ENCODE measurements at places on chromosomes 7 and 10.

DNA sequence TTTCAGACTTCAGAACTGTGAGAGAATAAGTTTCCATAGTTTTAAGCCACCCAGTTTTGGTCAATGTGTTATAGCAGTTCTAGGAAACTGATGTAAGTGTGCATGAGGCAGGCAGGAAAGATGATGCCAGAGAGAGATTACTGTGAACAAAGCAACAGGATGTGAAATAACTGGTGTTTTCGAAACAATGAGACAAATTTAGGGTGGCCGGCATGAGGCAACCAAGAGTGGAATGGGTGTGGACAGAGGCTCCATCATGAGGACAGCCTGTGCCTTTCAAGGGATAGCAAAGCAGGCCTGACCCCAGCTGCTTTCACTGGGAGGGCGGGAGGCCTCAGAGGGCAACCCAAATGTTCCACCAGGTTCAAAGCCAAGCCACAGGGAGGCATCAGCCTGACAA, 67.3 kb upstream of the UCN3 start:
- DNase-seq, result no peak

- DNase-seq, result no peak
These were observed 28.2 kb downstream of the AP5Z1 start for GRCh38 chr7:4803397-4804241.

GRCh38 chr7:19811386-19811785, 38.0 kb upstream of the TMEM196 start:
- no peak for DNase-seq

- no peak for DNase-seq
These were observed 109.8 kb upstream of the NOBOX start for GRCh38 chr7:144513334-144513733.

GRCh38 chr7:149145031-149145845, 2.0 kb upstream of the ZNF398 start:
- no peak for DNase-seq

DNA sequence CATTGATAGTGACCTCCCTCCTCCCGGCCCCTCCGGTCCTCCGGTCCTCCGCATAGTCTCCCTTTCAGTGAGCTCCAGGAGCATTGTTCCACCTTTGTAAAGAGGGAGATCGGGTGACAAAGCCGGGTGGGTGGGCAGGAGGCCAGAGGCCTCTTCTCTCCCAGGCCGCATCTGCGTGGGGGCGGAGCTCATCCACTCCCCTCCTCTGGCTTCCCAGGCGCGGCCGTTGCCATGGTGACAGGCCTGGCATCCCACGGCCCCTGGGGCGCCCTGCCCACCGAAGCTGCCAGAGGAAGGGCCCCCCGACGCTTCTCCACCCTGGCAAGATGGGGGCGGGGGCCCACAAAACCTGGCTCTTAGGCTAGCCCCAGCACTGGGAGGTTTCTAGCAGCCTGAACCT, 4.4 kb upstream of the FZD9 start:
- DNase-seq, result no peak

- DNase-seq, result peak; percentile 39
These were observed 21.5 kb downstream of the SH3PXD2A start for GRCh38 chr10:103833731-103834365.

- no peak for DNase-seq
These were observed 3.3 kb downstream of the GRID1 start for GRCh38 chr10:86363184-86363832.

DNA sequence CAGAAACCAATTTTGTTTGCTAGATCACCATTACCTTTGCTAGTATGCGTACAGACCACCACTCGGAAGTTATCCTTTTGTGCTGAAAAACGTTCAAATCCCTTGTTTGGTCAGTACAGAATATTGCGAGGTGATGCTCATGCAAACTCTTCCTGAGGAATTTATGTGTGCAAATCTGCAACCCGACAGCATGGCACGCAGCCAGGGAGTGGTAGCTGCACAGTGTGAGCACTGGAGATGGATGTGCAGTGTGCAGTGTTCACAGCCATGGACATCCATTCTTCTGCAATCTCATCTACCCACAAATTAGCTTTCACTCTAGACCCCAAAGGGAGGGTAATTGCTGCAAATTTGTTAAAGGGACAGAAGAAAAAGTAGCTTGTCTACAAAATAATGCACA, 72.2 kb downstream of the CACUL1 start:
- no peak for DNase-seq

- DNase-seq, result no peak
These were observed 28.6 kb upstream of the VAX1 start for GRCh38 chr10:117166418-117167345.

DNA sequence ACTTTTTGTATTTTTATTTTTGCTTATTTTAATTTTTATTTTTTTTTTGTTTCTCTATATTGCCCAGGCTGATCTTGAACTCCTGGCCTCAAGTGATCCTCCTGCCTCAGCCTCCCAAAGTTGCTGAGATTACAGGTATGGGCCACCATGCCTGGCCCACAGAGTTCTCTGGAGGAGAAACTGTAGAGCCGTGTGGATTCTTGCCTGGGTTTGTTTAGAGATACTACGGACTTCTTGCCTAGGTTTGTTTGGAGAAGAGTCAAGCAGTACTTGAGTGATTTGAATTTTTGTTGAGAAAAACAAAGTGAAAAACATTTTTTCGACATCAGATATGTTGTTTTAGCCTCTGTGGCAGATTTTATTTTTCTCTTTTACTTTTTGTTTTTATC, 99.0 kb downstream of the CAMK1D start:
- DNase-seq, result no peak

- DNase-seq, result no peak
These were observed 5.7 kb downstream of the PANK1 start for GRCh38 chr10:89639326-89639725.

GRCh38 chr10:13139676-13140075, 21.7 kb upstream of the MCM10 start:
- no peak for DNase-seq

DNA sequence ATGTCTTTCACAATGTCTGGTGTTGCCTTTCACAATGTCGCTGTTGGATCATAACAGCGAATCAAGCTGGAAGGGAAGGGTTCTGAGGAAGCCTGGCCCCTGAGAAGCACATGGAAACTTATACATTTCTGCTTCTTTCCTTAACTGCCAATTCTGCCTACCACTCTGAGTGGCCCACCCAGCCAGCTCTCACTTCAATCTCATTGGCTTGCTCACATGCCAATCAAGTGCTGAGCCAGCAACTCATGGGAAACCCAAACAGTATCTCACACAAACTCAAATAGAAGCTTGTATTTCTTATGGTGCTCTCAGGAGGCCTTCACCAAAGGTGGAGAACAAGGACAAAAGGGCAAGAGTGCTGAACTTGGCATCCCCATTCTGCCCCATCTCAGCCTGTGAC, 117.4 kb upstream of the GPR26 start:
- DNase-seq, result no peak

DNA sequence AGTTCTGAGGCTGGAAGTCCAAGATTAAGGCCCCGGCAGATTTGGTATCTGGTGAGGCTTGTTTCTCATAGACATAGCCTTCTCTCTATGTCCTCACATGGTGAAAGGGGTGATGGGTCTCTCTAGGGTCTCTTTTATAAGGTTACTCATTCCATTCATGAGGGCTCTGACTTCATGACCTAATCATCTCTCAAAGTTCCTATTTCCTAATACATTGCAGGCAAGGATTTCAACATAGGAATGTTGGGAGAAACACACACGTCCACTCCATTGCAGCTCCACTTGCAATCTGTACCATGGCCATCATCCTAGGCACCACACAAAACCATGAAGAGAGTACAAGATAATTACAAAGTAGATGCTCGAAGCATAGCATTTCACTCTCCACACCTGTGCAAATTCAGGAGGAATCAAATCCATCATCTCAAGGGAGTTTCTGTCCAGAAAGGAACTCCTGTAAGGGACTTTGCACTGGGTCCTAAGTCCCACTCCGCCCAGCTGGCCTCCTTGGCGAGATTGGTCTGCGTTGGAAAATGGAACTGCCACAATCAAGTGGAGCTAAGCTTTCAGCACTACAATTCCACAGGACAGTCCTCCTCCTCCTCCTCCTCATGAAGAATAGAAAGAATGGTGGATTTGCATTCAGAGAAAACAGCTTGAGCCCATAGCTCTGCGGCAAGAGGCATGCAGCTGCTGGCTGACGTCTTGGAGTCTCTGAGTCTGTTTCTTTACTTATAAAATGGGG, 8.8 kb downstream of the DDC start:
- no peak for DNase-seq

DNA sequence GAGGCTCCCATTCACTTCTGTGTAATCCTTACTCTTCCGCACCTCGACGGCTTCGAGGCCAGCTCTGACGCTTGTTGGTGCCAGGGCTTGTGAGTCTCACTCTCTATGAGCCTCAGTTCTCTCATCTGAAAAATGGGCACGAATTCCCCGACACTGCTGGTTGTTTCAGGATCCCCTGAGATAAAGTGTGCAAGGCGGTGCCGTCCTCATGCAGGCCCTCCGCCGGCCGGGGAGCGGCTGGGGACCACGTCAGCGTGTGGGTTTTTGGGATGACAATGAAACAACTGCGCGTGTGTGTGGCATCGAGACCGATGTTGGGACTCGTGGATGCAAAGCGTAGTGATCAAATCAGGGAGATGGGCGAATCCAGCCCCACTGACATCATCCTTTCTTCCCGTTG, 75.6 kb downstream of the FOXL3 start:
- no peak for DNase-seq

- no peak for DNase-seq
These were observed 33.3 kb downstream of the CYCS start for GRCh38 chr7:25091779-25092178.

DNA sequence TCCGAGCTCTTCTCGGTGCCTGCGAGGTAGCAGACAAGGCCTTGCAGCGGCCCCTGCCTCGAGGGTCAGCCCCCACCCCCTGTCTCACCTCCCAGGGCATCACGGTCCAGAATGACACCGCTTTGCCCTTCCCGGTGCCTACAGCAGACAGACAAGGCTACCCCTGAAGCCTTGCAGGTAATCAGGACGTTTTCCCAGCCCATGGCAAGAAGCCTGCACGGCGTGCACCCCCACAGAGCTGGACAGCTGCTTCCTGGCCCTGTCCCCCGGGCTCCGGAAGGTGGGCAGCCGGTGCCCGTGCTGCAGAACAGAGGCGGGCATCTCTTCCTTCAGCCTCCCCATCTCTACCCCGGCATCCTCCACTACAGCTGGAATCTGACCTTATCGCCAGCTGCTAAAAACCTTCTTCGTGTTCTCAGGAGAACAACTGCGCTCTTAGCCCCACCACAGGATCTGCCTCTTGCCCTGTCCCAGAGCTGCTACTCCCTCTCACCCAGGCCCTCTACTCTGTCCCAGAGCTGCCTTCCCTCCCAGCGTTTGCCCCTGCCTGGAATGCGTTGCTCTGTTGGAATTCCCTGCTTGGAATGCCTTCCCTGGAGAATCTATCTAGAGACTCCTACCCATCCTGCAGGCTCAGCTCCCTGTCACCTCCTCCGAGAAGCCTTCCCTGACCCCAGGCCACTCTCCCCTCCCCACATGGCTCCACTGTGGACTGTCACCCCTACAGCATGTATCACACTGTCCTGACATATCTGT, 4.7 kb downstream of the MYL10 start:
- DNase-seq, result peak; percentile 54

- DNase-seq, result no peak
These were observed 20.6 kb downstream of the UBTD1 start for GRCh38 chr10:97519342-97519741.

DNA sequence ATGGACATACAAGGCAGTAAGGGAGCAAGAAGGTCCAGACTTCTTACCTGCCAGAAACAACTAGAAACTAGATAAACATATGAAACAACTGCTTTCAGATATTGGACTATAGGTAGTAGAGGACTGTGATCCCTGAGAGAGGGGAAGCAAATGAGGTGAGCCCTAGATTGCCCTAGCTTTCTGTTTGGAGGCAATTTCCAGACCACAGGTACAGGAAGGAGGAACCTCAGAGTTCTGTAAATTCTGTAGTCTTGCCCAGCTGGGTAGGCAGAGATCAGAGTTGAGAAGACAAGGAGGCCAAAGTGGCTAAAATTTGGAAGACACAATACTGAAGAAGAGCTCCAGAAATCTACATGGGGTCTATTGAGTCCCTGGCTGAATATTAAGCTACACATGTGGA, 21.0 kb downstream of the CDK6 start:
- no peak for DNase-seq

DNA sequence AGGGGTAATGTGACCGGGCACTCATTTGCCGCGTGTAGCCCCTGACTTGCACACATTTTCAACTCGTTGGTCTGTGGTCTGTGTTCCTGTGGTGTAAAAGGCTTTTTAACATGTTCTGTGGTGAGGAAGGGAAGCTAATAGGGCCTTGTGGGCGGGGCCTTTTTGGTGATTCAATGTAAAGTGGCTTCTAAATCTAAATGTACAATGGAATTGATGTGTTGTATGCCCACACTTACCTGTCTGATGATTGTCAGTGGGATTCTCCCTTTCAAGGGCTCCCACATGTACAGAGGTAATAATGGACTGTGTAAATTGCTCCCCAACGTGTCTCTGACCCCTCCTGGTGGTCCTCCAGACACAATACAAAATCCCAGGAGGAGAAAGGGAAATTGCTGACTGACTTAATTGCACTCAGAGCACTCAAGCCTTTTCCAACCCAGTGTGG, 43.1 kb upstream of the GATAD1 start:
- peak; percentile 20 for DNase-seq

DNA sequence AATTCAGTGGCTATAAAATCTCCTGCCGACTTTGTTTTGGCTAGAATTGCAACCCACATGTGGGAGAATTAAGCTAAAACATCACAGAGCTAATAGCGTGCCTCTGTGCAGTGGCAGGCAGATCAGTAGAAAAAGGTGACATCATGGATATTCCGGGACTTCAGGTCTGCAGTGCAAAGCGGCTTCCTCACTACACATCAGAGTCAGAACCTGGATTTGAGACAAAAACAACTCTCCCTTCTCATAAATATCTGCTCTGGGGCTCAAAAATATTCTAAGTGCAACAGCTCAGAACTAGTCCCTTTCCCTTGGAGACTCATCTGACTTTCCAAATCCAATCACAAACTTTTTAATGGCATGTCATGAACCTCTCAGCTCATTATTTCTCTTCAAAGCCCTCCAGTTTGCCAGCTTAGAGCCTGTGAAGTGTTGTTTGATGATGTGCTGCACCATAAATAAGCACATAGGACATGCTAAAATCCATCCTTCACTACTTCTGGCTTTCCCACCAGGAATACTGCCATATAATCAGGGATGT, 337.1 kb downstream of the RNLS start:
- peak; percentile 71 for DNase-seq

GRCh38 chr10:9535744-9536143, 1481.3 kb downstream of the GATA3 start:
- DNase-seq, result no peak

DNA sequence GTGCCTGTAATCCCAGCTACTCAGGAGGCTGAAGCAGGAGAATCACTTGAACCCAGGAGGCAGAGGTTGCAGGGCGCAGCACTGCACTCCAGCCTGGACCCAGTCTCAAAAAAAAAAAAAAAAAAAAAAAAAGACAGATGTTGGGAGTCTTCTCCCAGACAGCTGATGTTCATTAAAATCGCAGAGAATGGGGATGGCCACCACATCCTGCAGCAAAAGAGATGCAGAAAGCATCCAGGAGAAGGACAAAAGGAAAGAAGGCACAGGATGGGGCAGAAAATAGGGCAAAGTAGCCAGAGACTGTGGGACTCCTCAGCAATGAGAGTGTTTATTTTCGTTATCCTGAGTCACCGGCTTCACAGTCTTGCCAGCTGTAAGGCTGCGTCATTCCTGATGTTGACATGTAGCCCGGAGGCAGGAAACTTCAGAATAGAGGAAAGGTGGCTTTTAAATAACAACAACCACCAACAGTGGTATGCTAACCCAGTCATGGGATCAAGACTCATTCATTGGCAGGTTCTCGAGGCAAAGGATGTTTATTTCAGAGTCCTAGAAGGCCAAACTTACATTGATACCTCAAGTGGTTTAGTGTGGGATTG, 149.5 kb upstream of the SVIL start:
- peak; percentile 100 for DNase-seq

- DNase-seq, result peak; percentile 30
These were observed 1.3 kb downstream of the AFAP1L2 start for GRCh38 chr10:114402871-114403540.
